ENCODE measurements at places on chromosomes 2 and 18. TPM values are rescaled to one million over a fixed set of nuclear protein-coding genes. Genes with fewer than 3 reads are reported as not detected.

- 0 out of 2 replicates have a peak, but pooled peaks cover 3% of the 10 kb centered on the region for H3K4me1 ChIP-seq
- no peaks in the 10 kb centered on the region for H3K27me3 ChIP-seq
- DNase-seq: no peak
- H3K27ac ChIP-seq: no peak overlapping the region
- no peaks in the 10 kb centered on the region for H3K36me3 ChIP-seq
Measured at GRCh38 chr2:26980971-26981370, 10.5 kb downstream of the MAPRE3 start.

EDAR gene
- 0.95 TPM for total RNA-seq

- no peak overlapping the region for H3K4me3 ChIP-seq
- H3K36me3 ChIP-seq: no peaks in the 10 kb centered on the region
- no peak for DNase-seq
- no peaks in the 10 kb centered on the region for H3K4me1 ChIP-seq
- no peaks in the 10 kb centered on the region for H3K27me3 ChIP-seq
- no peak overlapping the region for H3K27ac ChIP-seq
Measured at GRCh38 chr18:26307161-26307773, 81.0 kb downstream of the TAF4B start.

DNA sequence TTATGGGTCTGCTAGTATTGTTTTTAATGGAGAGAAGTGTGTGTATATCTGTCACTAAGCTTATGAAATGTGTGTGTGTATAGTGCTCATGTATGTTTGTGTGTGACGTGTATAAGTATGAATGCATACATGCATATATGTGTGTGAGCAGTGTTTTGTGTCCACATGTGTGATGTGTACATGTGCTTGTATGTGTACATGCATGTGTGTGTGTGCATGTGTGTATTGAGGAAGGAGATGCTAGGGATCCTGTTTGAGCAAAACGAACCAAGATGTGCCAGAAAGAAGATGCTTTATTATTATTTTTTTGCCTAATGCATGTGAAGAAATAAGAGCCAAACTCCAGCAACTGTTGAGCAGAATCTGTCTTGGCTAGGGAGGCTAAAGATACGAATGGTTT is 301.3 kb upstream of the SKOR2 start:
- DNase-seq: no peak
- no peak overlapping the region for H3K4me3 ChIP-seq
- no peak overlapping the region for H3K27ac ChIP-seq
- H3K27me3 ChIP-seq: no peaks in the 10 kb centered on the region

DNA sequence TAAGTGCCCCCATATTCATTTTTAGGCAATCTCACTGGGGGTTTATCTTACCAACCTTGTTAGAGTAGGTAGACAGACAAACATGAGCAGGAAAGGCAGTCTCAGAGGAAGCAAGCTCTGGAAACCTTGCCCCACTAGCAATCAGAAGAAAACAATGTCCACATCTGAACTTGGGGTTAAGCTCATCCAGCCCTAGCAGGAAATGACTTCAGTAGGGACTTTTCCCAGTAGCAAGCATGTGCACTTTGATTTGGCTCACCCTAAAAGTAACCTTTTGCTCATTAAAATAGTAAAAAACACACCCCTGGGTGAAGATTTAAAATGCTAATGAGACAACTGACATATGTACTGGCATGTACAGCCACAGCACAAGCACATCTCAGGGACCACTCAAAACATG is 175.5 kb downstream of the AKAIN1 start:
- H3K4me3 ChIP-seq: no peak overlapping the region
- DNase-seq: no peak
- H3K27ac ChIP-seq: no peak overlapping the region
- H3K27me3 ChIP-seq: no peaks in the 10 kb centered on the region
- no peaks in the 10 kb centered on the region for H3K4me1 ChIP-seq

DNA sequence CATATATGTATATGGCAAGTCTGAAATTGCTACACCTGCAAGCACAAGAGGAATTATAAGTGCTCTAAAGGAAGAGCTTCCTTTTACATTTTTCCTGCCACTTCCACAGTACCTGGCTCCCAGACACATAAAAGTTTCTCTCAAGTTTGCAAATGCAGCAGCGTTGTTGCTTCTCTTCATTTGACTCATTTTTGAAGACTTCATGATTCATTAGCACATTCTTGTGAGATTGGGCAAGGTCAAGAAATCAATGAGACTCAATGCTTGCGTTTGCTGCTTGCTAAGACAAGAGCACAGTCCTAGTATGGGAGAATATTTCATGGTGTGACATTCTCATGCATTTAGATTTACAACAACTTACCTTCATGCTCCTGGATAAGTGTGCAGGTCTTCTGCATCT is 42.6 kb upstream of the PDCL3 start:
- no peak overlapping the region for H3K27ac ChIP-seq
- no peak for DNase-seq
- H3K4me1 ChIP-seq: no peaks in the 10 kb centered on the region
- no peak overlapping the region for H3K4me3 ChIP-seq
- no peaks in the 10 kb centered on the region for H3K27me3 ChIP-seq

DNA sequence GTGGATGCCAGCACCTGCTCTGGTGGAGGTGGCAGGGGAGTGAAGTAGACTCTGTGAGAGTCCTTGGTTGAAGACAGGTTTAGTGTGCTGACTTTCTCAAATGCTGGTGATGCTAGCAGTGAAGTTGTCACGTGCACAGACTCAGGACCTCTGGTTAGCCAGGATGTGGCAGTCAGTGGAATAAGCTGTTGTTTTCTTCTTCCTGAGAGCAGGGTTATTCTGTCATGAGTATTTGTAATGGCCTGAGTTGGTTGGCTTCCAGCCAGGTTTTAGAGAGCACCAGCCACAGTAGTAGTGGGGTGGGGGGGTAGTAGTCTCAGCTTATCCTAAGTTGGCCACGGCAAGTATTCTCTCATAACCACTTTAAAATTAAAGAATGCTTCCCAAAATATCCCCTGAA is 238.5 kb upstream of the FBXO11 start:
- no peaks in the 10 kb centered on the region for H3K36me3 ChIP-seq
- no peaks in the 10 kb centered on the region for H3K4me1 ChIP-seq
- no peak overlapping the region for H3K4me3 ChIP-seq
- no peaks in the 10 kb centered on the region for H3K27me3 ChIP-seq

DNA sequence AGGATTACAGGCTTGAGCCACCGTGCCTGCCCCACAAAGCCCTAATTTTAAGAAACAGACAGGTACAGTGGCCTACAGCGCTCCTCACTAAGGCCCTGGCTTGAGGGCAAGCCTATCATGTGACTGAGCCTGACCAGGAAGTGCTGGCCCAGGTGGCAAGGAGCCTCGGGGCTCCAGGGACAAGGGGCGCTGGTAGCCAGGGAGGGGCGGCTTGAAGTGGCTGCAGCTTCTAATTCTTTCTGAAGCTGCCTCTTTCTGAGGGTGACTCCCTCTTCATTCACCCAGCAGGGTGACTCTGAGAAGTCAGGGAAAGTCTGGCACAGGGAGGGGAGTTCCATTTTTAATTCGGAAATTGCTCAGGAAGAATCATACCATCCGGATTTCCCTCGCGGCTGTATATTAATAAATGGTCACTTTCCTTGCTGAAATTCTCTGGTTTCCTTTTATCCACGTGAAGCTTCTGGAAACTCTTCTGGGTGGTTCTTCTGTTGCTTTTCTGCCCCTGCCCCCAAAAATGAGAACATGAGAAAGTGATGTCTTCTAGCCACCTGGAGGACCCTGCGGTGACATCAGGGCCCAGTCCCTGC is 115.7 kb downstream of the FAM210A start:
- H3K27me3 ChIP-seq: no peaks in the 10 kb centered on the region
- H3K4me1 ChIP-seq: no peaks in the 10 kb centered on the region
- H3K27ac ChIP-seq: no peak overlapping the region
- H3K36me3 ChIP-seq: no peaks in the 10 kb centered on the region

GRCh38 chr2:70779911-70780545 is 10.4 kb downstream of the FIGLA start:
- DNase-seq: no peak
- no peak overlapping the region for H3K4me3 ChIP-seq
- peaks cover 1% of the 10 kb centered on the region for H3K27me3 ChIP-seq
- no peaks in the 10 kb centered on the region for H3K4me1 ChIP-seq
- H3K36me3 ChIP-seq: no peaks in the 10 kb centered on the region

CCL20 gene
- 3.5 TPM for total RNA-seq

MROH2A gene
- total RNA-seq: not detected

DNA sequence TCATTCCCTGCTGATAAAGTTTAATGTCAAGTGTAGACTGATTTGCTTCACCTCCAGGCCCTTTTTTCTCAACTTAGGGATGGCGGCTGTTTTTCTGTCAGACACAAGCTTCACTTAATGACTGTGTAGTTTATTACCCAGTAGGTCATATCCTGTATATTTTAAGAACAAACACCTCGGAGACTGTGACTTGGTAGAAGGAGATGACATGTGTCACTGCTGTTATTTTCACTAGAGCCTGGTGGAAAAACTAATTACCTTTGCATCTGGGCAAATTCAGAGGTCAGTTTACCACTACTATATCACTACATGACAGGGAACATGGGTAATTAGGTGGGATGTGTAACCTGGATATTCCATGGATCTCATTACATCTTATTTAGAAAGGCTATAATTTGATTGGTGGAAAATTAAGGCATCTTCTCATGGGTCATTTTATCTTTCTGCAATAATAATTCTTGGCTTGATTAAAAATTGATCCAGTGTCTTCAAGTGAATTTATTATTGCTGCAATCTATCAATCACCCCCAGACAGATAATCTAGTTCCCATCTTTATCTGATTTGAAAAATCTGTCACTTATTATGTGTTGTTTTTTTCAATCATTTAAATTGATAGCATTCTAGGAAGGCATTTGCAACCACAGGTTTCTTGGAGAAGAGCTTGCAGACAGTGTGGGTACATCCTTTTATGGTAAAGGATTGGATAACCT is 353.8 kb upstream of the SPRED2 start:
- H3K36me3 ChIP-seq: no peaks in the 10 kb centered on the region
- H3K27me3 ChIP-seq: no peaks in the 10 kb centered on the region
- no peak for DNase-seq
- no peak overlapping the region for H3K4me3 ChIP-seq

DNA sequence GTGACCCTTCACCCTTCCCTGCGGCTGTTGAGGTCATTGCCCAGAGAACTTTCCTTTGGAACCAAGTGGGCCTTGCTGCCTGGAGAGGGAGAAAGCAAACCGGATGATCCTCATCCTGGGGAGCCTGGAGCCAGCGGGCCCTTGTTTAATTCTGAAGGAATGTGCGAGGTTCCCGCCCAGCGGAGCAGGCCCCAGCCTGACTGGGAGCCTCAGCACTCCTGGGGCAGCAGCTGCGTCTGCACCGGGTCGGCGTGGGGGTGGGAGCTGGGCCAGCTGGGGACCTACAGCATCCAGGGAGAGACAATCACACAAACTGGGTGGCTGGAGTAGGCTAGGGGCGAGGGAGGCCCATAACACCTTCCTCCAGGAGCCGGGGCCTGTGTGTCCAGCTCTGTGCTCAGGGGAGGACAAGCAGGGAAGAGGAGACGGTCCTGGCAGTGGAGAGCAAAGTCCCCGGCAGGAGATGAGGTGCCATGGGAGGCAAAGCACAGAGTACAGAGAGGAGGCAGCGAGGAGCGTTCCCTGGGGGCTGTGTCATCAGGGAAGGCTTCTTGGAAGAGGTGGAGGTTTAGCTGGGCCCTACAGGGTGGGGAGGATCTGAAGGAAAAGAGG is 61.9 kb upstream of the HAAO start:
- no peaks in the 10 kb centered on the region for H3K36me3 ChIP-seq
- H3K4me3 ChIP-seq: no peak overlapping the region
- no peaks in the 10 kb centered on the region for H3K27me3 ChIP-seq
- peak overlapping the region; percentile 15 for H3K27ac ChIP-seq
- H3K4me1 ChIP-seq: peaks cover 8% of the 10 kb centered on the region

DNA sequence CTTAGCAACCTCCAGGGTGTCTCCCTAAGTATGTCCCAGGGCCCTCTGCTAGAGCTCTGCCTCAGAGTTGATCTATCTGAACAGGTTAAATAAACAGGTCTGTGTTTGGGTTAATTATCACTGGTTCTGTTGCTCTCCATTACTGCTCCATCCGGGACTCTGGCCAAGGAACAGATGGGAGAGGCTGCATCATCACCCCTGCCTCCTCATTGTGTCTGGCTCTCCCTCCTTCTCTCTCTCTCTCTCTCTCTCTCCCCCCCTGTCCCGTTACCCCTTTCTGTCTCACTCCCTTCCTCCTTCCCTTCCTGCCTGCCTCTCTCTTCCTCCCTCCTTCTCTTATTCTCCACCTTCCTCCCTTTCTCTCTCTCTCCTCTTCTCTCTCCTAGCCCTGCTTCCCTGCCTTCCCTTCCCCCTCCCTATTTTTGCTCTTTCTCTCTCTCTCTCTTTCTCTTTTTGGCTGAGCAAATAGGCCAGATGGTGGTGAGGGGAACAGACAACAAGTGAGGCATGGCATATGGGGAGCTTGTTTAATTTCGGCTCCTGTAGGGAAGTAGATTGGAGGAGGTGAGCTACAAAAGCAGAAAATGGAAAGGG is 62.1 kb downstream of the SETBP1 start:
- H3K27ac ChIP-seq: no peak overlapping the region
- H3K27me3 ChIP-seq: no peaks in the 10 kb centered on the region
- no peaks in the 10 kb centered on the region for H3K36me3 ChIP-seq
- H3K4me1 ChIP-seq: no peaks in the 10 kb centered on the region
- no peak overlapping the region for H3K4me3 ChIP-seq
- no peak for DNase-seq

DNA sequence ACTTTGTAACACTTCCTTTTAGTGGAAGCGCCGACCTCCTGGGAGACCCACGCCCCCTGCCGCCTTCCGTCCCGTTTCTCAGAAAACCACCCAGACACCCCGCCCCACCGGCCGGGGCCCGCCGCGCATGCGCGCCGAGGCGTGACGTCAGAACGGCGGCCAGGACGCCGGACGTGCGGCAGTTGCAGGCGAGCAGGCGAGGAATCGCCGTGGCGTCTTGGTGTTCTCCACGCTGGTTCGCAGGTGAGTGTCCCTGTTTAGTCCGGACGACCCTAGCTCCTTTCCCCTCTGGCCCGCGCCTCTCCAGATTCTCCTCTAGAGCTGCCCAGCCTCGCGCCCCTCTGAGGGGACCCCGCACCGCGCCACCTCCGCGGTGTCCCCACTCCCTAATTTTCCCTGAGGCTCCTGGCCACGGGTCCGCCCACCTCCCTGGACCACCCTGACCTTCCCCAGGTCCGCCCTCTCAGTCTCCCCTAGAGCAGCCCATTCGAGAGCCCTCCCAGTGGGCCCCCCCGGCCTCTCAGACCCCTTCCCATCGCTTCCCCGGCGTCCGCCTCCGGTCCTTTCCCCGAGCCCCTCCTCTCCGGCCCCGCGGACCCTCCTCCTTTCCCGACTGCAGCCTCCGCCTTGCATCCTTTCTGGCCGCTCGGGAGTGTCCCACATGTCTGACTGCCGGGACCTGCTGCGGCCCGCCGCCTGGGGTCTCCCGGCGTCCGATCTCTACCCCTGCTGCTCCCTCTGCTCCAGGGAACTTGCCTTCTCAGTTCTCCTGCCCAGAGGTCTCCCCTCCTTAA is at the start of gene PLEKHB2:
Gene PLEKHB2, plus strand, starts transcription at position 181 of the 794 bp plus-strand sequence. CDS start 15,606 bp downstream, outside the sequence.
- H3K27ac ChIP-seq: peak within 1 kb of the TSS; percentile 92
- 0 out of 2 replicates have a peak, but pooled peaks cover 13% of the 10 kb centered on the region for H3K4me1 ChIP-seq
- peak; percentile 97 for DNase-seq
- H3K36me3 ChIP-seq: no peaks in the 10 kb centered on the region
- peak within 1 kb of the TSS; percentile 97 for H3K4me3 ChIP-seq

- no peaks in the 10 kb centered on the region for H3K4me1 ChIP-seq
- H3K27ac ChIP-seq: no peak overlapping the region
- DNase-seq: no peak
- H3K4me3 ChIP-seq: no peak overlapping the region
- H3K36me3 ChIP-seq: no peaks in the 10 kb centered on the region
- no peaks in the 10 kb centered on the region for H3K27me3 ChIP-seq
Measured at GRCh38 chr2:184692141-184692734, 93.9 kb downstream of the ZNF804A start.

COQ10B gene
- total RNA-seq: 25.0 TPM

TXNDC2 gene
- total RNA-seq: not detected
